ENCODE measurements at places on chromosomes 2 and 18.
A peak's percentile ranks its signal among the peaks of the same experiment; 100 is the strongest.

DNA sequence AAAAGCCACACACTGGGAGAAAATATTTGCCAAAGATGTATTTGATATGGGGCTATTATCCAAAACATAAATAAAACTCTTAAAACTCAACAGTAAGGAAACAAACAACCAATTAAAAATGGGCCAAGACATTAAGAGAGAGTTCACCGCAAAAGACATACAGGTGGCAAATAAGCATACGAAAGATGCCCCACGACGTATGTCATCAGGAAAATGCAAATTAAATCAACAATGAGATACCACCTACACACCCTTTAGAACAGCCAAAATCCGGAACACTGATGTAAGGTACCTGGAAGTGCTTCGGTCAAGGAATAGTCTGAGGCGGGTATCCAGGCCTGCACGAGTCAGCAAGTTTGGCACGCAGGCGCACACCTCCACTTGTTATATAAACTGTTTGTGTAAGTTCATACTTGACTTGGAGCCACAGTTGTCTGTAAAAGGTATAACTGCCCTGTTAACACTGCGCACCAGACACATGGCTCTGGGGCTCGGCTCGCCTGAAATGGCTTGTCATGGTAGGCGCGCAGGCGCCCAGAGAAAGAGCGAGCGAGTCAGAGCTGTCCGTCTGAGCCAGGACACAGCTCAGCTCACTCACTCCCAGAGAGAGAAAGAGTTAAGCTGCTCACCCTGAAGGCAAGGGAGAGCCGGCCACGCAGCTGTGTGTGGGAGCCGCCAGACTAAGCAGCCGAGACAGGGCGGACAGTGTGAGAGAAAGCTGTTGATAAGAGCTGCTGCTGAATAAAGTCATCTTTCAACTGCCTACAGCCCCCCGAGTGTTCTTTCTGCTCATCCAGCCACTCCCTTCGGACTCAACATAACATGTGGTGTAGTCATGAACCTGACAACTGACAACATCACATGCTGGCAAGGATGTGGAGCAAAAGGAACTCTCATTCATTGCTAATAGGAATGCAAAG lies 87.3 kb downstream of the HNRNPLL start:
- no peak for DNase-seq

- DNase-seq, result no peak
Observed at GRCh38 chr2:160225722-160226121, 25.6 kb upstream of the ITGB6 start.

- peak; percentile 29 for DNase-seq
Observed at GRCh38 chr18:58057291-58057965, 13.4 kb downstream of the NEDD4L start.

DNA sequence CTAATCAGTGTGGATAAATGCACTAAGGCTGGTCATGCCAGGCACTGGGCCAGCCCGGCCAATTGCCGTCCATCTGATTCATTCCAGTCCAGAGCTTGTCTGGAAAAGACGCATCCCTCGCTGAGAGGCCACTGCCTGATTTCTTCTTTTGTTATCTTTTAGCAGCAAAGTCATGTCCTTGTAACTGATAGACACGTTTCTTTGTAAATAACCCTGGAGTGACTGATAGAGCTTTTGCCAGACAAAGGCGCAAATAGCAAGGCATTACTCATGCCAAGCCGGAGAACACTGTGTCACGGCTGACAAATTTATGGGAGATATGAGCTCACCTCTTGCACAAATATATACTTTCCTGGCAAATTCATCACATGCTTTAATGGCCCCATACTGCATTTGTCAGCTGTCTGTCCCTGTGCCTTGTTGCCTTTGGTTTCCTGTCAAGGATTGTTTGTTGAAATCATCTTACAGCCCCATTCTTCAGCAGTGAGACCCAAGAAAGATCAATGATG lies 164.4 kb downstream of the ETAA1 start:
- DNase-seq, result no peak

DNA sequence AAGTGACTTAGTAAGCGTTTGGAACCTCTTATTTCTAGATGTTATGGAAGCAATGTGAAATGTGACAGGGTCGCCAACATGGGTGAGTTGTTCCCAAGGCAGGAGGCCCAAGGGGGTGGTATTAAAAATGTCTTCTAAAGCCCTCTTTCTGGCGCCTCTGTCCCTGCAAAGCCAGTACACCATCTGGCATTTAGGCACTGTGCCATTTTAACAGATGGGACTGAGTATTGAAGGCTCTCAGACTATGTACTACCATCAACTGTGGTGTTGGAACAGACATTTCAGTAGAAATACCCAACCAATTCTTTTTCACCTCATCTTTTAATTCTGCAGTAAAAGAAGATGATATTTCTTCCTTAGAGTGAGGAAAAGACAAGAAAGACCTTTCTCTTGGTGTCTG lies 384.5 kb upstream of the MMADHC start:
- DNase-seq, result no peak

- no peak for DNase-seq
Observed at GRCh38 chr18:22332590-22332989, 85.1 kb downstream of the CTAGE1 start.

DNA sequence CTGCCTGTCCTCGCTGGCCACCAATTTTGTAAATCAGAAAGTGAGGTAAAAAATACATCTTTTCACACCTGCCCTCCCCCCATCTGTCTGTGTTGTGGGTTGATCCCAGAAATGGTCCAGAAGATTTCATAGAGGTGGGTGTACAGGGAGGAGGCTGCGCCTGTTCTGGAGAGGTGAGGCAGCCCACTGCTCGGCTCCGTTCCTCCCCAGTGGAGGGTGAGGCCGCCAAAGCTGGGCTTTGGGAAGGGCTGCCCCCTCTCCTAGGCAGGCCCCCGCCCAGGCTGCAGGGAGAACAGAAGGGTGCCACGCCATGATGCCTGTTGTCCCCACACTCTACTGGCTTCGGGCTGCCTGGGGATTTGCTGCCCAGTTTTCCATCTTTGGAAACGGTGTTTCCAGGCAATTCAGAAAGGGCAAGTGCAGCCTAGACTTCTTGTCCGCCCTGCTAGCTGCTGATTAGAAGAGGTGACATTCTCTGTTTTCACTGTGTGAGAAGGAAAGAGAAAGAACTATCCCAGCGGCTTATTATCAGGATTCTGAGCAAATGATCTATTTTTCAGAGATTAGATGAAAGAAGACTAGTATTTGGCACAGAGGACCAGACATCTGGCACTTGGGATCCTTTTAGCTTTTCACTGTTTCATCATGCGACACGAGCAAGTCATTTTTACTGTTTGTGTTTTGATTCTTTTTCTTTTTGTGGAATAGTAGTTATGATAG lies 18.7 kb downstream of the SMARCAL1 start:
- no peak for DNase-seq

DNA sequence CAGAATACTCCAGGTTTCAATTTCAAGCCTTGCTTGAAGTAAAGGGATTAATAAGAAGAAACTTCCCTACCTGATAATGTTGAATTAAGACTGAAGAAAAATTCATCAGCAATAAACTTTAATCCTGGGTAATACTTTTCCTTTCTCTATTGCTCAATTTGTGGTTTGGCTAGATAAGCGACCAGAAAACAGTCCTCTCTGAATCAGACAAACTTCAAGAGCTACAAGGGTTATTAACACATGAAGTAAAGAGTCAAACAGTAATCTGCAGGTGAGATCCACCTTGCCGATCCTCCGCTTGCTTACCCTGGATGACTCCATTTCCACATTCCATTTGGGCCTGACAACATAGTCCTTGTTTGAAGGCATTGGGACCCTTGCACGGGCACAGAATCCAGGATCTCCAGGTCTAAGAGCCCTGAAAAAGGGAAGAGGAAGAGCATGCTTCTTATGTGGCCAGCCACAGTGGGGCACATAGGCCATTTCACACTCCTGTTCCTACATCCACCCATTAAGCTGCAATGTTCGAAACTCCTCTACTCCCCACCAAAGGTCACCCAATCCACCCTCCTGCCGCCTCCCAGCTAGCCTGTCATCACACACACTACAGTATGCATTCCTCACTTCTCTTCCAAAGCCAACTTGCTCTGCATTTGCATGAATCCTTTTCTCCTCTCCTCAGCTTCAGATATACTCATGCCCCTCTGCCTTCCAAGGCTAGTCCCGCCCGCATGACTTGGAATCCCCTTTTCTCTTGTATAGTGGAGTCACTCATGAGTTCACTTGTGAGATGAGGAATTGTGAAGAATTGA lies 39.8 kb downstream of the IWS1 start:
- no peak for DNase-seq

GRCh38 chr2:45264227-45265225 lies 255.3 kb upstream of the SIX2 start:
- no peak for DNase-seq

DNA sequence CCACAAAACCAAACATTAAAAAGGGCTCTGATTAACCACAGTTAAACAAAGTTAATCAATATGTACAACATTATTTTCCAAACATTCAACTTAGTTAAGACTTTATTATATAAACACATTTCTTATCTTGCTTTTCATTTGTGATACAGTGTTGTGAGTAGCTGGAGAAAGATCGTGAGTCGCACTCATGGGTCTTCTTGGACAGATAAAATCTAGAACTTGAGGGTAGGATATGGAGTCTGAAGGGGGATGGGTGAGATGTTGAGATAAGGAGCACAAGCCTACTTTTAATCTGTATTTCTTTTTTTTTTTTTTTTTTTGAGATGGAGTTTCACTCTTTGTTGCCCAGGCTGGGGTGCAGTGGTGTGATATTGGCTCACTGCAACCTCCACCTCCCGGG lies 22.6 kb upstream of the TMEM214 start:
- no peak for DNase-seq

- DNase-seq, result no peak
Observed at GRCh38 chr2:51145761-51146160, 113.8 kb upstream of the NRXN1 start.

DNA sequence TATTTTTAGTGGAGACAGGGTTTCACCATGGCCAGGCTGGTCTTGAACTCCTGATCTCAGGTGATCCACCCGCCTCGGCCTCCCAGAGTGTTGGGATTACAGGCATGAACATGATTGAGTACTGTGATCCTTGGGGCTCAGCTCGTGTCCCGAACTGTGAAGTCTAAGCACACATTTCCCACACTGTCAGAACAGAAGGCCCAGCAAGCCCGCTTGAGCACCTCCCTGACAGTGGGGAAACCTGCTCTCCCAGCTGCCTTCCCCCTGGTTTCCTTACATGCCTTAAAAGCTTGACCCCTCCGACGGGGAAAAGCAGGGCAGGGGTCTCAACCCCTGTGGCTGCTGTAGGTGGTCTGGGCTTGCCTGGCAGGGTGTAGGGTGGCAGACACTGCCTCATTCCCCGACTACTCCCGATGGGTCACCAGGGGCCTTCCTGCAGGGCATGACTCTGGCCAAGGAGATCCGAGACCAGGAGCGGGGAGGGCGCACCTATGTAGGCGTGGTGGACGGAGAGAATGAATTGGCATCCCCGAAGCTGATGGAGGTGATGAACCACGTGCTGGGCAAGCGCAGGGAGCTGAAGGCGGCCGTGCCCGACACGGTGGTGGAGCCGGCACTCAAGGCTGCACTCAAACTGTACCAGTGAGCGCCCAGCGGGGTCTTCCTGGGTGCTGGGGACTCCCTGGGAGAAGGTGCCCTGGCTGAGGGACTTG lies 10.1 kb downstream of the VIL1 start:
- DNase-seq, result no peak

DNA sequence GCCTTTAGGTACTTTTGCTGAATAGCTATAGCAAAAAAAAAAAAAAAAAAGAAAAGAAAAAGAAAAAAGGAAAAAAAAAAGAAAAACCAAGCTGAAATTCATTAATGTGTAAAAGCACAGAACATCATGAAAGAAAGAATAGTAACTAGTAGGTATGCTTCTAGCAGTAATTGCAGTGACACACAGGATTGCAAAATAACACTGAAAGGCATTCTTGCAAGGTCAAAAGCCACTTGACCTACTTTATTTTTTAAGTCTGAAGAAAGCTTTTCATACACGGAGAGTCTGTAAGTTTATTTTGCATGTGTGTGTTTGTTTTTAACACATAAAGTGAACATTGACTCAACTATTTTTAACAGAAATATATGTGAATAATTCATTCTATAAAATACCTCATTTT lies 54.4 kb downstream of the DOK6 start:
- DNase-seq, result no peak

DNA sequence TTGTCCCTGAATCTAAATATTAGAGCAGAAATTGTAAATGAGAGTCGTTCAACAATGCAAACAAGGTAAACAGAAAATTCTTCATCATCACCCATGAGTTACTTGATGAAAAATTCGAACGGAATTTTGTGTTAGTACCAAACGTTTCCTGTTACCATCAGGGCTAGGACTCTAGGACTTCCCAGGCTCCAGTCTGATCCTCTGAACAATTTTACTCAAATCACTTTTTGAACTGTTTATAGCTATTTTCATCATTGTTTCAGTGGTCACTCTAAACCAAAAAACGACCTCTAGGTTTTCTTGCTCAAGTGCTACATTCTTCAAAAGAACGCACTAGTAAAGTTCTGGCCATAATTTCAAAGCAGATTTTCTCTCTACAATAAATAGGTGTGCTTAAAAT lies 273.3 kb downstream of the MREG start:
- no peak for DNase-seq

- DNase-seq, result no peak
Observed at GRCh38 chr2:131040661-131041401, 52.4 kb downstream of the FAM168B start.

DNA sequence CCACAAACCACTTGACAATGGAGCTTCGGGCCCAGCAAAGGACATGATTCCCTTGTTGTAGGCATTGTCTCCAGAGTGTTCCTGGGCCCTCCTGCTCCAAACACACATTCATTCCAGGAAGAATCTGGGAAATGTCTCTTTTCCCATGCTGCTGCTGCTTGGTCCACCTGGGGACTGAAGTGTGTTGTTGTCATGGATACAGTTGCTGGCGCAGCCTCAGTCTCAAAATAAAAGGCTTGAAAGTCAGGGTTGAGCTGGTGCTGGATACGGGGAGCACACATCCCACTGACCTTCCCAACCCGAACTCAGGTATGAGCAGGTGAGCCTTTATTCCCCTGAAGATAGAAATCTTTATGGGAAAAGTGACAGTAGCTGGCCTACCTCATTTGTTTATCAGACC lies 30.6 kb upstream of the SPP2 start:
- DNase-seq, result no peak

- DNase-seq, result no peak
Observed at GRCh38 chr2:86211033-86211795, 12.0 kb downstream of the MRPL35 start.

GRCh38 chr2:38149531-38149930 lies 73.6 kb upstream of the CYP1B1 start:
- no peak for DNase-seq

GRCh38 chr2:70560040-70560439 lies 6.4 kb upstream of the TGFA start:
- DNase-seq, result no peak

GRCh38 chr2:104538077-104538476 lies 315.8 kb upstream of the POU3F3 start:
- no peak for DNase-seq

GRCh38 chr2:14524803-14525080 lies 107.8 kb upstream of the LRATD1 start:
- DNase-seq, result no peak

GRCh38 chr2:19898592-19899329 lies 3.0 kb downstream of the TTC32 start:
- peak; percentile 32 for DNase-seq

DNA sequence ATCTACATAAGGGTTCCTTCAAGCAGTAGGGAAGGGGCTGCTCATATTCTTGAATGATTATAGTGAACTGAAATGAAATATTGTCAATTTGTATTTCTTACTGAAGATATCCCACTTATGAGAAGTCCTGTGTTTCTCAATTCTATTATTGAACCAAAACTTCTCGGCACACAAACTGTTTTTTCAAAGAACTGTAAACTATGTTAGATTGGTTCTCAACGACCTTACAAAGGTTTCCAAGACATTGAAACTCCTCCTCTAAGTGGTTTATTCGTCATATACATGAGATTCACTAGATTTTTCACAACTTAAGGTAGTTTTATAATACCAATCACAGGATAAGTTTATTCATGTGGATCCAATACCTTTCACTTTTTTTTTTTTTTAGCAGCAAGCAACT lies 1.4 kb downstream of the CCL20 start:
- no peak for DNase-seq
